ENCODE measurements at places on chromosomes 3 and 15. TPM values are rescaled to one million over a fixed set of nuclear protein-coding genes. Genes with fewer than 3 reads are reported as not detected.
A peak's percentile ranks its signal among the peaks of the same experiment; 100 is the strongest.

The SLC38A3 gene
- polyA plus RNA-seq = 3.2 TPM

The A4GNT gene
- 3.5 TPM for polyA plus RNA-seq

The RAB27A gene
- 17.9 TPM for polyA plus RNA-seq

The HDAC11 gene
- polyA plus RNA-seq = 24.5 TPM

The SH2D7 gene
- 0.72 TPM for polyA plus RNA-seq

The ARNT2 gene
- polyA plus RNA-seq = 56.3 TPM

The ALDH1L1 gene
- 37.0 TPM for polyA plus RNA-seq

The ZBTB11 gene
- polyA plus RNA-seq = 26.0 TPM

The C3orf22 gene
- polyA plus RNA-seq = 0.14 TPM

The LSAMP gene
- 11.4 TPM for polyA plus RNA-seq

The PRR23C gene
- polyA plus RNA-seq = 0.12 TPM

The OIP5 gene
- 9.3 TPM for polyA plus RNA-seq

The IMPG2 gene
- 0.52 TPM for polyA plus RNA-seq

DNA sequence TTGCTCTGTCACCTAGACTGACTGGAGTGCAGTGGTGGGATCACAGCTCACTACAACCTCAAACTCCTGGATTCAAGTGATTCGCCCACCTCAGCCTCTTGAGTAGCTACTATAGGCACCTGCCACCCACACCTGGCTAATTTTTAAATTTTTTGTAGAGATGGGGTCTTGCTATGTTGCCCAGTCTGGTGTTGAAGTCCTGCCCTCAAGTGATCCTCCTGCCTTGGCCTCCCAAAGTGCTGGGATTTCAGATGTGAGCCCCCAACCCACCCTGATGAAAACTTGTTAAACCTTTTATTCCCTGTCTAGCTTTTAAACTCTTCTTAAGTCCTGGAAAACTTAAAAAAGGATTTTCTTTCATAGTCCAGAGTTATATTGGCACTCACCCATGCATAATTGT lies 2.6 kb downstream of the ECT2 start:
- DNase-seq = no peak

GRCh38 chr3:132198516-132198915 lies 118.7 kb upstream of the ACP3 start:
- DNase-seq = no peak

DNA sequence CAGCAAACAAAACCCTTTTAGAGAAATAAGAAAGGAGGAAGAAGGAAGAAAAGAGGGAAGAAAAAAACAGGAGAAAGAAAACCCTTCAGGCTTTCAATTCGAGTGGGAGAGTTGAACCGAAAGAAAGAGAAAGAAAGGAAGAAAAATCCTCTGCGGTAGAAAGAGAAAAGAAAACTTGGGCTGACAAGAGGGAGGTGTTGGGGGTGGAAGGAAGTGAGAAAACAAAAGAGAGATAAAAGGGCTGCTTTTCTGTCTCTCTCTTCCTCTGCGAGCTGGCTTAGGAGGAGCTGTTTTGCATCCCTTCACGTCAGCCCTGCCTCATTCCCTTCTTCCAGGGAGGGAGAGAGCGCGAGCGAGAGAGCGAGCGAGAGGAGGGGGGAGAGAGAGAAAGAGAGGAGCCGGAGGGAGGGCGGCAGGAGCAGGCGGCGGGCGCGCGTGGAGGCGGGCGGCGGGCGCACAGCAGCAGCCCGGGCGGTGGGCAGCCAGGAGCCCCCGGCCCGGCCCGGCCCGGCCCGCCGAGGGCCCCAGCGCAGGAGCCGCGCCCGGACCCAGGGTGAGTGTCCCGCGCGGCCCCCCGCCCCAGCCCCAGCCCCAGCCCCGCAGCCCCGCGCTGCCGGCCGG lies at the start of gene ZNF710:
Gene ZNF710 (plus strand): TSS at position 263 of the 621 bp plus-strand sequence. CDS start 65,814 bp downstream, outside the sequence.
- DNase-seq = no peak

DNA sequence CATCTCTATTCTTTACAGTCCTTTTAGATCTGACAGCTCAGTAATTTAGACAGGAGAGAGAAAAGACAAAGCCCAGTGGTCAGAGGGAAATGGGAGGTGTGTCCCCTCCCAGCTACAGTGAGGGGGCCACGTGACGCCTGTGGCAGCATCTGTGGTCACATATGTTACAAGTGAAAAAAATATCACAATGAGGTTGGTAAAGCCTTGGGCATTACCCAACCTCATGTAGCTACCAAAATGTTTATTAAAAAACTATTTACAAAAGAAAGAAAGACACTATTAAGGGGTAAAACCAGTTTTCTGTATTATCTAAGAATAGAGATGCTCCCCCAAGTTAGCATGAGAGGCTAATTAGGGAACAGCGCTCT lies 42.9 kb upstream of the PLCL2 start:
- no peak for DNase-seq

DNA sequence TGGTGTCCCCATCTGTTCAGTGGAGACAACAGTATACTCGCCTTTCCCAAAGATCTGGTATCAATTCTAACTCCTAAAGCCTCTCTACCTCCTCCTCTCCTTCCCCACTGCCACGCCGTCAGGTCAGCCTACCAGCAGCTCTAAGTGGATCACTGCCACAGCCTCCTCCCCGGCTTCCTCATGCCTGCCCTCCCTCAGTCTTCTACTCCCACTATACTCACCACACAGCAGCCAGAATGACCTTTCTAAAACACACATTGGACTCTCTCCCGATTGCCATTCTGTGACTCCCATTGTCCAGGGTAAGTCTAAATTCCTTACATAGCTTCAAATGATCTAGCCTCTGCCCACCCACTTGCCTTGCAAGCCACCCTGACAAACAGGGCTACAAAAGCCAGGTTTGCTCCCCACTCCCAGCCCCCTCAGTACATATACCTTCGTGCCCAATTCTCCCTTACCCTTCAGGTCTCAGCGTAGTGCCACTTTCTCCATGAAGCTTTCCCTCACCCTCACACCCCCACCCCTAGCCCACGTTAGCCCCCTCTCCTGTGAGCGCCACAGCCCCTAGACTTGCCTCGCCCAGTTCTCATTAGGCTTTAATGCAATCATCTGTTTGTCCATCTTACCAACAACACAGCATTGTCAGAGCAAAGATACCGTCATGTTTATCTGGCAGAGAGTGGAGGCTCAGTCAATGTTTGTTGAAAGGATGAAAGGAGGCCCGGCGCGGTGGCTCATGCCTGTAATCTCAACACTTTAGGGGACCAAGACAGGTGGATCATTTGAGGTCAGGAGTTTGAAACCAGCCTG lies 9.5 kb upstream of the SEMA7A start:
- no peak for DNase-seq

GRCh38 chr15:65245096-65245856 lies 34.0 kb upstream of the CILP start:
- DNase-seq = peak; percentile 67

DNA sequence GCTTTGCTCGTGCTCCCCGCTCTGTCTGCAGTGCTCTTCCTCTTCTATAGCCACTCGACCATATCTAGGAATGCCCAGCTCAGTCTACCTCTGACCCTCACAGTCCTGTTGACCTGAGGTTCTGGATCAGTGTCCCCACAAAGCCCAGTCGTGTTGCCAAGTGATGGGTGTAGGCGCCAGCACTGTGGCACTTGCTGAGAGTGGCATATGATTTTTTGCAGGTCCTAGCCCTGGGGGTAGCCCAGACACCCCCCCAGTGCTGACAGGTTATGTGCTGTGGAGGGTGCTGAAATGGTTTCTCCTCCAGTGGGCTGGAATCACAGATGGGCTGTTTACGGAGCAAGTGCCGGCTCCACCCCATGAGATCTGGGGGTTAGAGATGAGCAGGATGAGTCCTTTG lies 32.5 kb downstream of the ACAD9 start:
- DNase-seq = no peak

DNA sequence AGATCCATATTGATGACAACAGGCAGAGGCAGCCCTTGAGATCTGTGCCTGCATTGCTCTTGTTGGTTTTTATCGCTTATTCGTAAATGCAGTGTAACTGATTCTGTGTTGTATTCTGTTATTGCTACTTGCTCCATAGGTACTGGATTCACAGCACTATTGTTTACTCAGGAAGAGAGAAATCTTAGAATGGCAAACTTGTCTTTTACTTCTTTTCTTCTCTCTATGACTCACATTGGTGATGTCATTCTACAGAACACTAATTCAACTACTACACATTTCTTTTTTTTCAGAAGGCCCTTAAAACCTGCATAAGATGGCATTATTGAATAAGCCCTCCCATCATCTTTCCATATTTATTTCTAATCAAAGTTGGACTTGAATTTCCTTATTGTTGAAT lies 201.0 kb upstream of the GBE1 start:
- DNase-seq = no peak

DNA sequence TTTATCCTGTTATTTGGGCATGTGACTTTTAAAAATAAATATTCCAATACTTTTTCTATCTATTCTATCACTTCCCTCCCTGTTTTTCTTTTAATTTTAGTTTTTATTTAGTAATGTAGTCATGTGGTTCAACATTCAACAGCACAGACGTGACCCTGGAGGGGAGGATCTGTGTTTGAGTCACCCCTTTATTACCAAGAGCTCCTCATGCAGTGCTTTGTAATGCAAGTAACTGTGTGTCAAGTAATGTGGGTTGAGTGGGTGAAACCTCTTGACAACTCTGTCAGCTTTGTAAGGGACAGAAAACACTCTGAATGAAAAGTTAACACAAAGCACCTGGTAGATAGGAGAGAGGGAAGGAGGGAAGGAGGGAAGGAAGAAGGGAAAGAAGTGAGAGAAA lies 89.7 kb upstream of the FGF12 start:
- no peak for DNase-seq

GRCh38 chr3:132062535-132062934 lies 27.7 kb upstream of the CPNE4 start:
- DNase-seq = no peak

DNA sequence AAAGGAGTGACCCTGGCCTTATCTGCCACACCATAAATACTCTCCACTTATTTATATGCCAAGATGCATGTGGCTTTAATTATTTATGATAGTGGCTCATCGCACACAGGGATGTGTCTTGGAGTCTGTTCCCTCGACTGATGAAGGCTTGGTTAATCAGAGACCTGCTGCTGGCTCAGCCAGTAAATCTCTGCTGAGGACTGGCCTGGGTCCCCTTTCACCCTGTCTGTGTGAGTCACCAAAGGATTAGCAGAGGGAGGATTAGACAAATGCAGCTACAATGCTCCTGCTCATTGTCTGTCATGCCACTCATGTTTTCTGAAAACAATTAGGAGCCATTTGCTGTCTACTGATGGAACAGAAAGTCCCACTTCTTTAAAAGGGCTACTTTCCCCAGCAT lies 226.8 kb downstream of the NTRK3 start:
- DNase-seq = no peak

GRCh38 chr3:42410370-42411131 lies at the start of gene LYZL4:
LYZL4 (minus strand) TSS chr3:42410610; CDS start chr3:42407251, 3,359 bp downstream.
- no peak for DNase-seq

GRCh38 chr3:115648559-115648958 lies 25.2 kb downstream of the GAP43 start:
- DNase-seq = no peak

DNA sequence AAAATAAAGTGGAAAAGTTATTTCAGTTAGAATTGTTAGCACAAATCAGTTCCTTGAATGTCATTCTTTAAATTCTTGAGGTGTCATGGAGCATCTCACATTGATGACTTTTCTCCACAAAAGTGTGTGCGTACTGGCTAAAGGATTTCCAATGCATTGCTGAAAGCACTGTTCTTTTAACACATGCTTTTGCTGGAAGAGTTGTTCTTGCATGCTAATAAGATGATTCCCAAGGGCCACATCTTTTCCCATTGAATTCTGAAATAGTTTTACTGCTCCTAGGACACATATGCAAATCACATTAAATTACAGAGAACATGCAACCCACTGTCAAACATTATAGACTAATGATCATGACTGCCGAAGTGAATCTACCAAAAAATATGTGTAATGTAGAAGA lies 516.3 kb upstream of the CADM2 start:
- no peak for DNase-seq

DNA sequence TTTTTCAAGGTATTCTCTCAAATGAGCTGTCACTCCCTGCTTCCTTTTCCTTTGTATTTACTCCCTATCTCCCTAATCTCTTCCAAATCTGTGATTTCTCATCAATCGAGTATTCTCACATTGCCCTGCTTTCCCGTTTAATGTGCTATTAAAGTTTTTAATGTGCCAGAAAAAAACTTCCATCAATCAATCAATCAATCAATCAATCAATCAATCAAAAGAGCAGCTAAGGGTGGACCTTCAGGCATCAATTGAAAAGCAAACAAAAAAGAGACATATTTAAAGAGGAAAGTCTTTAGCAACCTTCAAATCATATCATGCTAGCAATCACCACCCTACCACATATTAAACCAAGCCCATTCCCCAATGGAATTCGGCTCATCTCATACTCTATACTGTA lies 58.9 kb downstream of the SATB1 start:
- DNase-seq = no peak

DNA sequence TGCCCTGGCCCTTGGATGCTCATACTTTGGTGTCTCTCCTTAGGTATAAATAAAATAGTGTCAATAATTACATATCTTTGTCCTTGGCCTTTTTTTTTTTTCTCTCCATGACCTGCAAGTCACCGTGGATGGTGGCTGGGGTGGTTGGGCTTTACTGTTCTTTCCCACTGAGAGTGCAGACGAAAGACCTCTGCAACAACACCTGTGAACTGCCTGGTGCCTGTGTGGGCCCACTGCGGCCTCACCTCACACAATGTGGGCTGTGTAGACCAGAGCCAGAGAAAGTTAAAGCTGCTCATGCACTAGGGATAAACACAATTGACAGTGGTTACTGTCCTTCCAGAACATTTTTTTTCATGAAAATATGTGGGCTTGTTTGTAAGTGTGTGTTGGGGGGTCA lies 39.0 kb downstream of the CCDC32 start:
- no peak for DNase-seq

GRCh38 chr3:135100366-135100765 lies 305.3 kb downstream of the EPHB1 start:
- no peak for DNase-seq

GRCh38 chr3:50330330-50330729 lies 2.3 kb upstream of the TUSC2 start:
- no peak for DNase-seq

- DNase-seq = no peak
These were observed 88.2 kb upstream of the PROK2 start for GRCh38 chr3:71873093-71873611.

DNA sequence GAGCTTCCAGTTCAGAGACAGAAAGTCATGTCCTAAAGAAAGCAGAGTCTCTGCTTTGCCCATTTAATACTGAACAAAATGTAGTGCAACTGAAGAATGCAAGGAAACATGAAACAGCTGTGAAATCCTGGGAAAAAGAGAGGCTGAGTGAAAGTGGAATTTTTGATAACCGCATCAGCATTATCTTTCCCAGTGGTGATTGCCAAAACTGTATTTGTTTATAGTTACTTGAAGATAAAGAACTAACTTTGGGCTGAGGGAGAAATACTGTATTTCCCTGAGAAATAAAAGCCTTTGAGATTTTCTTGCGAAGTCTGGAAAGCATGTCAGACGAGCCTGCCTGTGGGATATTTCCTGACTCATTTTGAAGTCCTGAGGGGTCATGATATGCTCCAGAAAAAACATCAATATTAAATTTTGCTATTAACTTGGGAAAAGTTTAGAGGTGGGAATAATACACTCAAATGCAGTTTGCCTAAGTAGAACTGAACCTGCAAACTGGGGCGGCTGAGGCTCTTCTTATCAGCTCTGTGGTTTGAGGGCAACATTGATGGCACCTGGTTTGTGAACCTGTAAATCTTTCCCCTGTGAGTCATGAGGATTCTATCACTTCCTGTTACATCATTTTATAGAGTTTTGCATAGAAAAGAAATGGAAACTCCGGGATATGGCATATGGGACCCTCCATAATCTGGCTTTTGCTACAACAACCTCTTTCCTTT lies 855.3 kb downstream of the MCTP2 start:
- no peak for DNase-seq

Measured in left renal pelvis (tissue), 4 donors.